ENCODE measurements at places on chromosomes 13 and 19.

- DNase-seq, result no peak
These were observed 538 bp downstream of the B3GNT3 start for GRCh38 chr19:17795495-17795856.

GRCh38 chr19:11673608-11674041 is 65.1 kb downstream of the ZNF823 start:
- peak; percentile 63 for DNase-seq

GRCh38 chr19:42303101-42303464 is 659 bp upstream of the PAFAH1B3 start:
- DNase-seq, result no peak

DNA sequence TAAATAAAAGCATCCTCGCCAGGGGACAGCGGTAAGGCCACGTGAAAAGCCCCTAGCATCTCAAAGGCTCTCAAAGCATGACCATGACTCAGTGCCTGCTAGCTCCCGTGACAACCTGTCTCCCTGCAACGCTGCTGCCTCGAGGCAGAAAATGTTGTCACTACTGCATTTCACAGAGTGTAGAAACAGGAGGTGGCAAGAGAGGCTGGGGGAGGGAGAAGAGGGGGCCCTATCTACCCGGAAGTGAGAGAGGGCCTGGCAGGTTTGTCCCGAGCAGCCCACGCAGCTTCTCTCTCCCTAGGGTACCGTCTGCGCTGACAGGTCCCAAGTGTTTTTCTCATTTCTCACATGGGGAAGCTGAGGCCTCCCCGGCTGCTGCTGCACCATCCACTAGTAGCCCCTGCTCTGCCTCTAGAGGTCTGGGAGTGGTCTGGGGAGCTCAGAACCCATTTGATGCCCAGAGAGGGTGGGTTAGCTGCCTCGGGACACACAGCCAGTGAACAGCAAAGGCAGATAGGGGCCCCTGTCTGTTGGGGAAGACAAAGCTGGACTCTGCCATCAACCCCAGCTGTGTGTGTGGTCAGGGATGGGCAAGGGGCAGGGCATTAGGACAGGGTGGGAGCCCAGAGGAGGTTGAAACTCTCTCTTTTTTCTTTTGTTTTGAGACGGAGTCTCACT is 3.7 kb downstream of the TINCR start:
- no peak for DNase-seq

GRCh38 chr19:3042621-3043267 is 13.7 kb upstream of the TLE2 start:
- no peak for DNase-seq

DNA sequence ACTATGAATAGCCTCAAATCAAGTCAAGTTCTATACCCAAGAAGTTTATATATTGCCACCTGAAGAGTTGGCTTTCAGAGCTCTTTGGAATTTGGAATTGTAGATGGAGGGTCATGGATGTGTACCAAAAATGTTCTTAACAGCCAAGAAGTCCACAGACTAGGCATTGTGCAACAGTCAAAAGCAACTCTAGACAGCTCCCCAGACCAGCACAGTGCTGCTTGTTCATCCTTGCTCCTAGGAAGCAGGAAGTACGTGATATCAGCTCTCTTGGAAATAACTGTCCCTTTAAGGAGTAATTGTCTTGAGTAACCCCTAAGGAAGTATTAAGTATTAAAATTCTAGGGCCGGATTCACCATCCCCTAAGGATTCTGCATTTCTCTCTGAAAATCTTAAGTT is 30.7 kb upstream of the IL17D start:
- no peak for DNase-seq

GRCh38 chr13:21336609-21337349 is 122.3 kb downstream of the ZDHHC20 start:
- DNase-seq, result no peak

- no peak for DNase-seq
These were observed 420.4 kb upstream of the GPC6 start for GRCh38 chr13:92806215-92806614.

DNA sequence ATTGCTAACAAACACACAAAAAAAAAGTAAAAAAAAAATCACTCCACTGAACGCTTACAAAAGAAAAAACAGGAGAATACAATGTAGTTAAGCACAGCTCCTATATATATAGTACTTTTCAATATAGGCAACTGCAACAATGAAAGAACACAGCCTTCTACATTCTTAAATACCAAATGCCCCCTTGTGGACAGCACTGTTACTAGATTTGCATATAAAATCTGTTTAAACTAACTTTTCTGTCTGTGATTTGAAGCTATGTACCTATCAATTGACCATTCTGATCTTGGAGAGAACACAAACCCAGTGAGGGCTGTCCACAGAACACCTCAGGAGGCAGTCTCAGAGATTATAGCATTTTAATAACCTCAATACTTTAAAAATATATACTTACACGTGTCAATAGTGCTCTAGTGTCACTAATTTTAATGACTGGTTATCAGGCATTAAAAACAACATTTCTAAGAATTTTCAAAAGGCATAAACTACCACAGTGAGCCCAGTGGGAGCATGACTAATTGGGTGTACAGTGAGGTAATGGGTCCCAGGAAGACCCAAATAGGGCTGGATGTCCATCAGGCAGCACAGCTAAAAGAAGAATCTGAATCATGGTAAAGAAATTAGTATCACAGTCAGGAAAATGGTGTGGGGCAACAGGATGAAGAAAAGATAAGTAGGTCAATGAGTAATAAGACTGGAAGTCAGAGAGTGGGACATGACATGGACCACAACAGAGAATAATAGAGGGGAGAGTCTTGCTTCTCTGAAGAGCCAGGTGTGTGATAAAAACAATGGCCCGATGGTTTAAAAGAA is 22.2 kb downstream of the CCDC169 start:
- no peak for DNase-seq

DNA sequence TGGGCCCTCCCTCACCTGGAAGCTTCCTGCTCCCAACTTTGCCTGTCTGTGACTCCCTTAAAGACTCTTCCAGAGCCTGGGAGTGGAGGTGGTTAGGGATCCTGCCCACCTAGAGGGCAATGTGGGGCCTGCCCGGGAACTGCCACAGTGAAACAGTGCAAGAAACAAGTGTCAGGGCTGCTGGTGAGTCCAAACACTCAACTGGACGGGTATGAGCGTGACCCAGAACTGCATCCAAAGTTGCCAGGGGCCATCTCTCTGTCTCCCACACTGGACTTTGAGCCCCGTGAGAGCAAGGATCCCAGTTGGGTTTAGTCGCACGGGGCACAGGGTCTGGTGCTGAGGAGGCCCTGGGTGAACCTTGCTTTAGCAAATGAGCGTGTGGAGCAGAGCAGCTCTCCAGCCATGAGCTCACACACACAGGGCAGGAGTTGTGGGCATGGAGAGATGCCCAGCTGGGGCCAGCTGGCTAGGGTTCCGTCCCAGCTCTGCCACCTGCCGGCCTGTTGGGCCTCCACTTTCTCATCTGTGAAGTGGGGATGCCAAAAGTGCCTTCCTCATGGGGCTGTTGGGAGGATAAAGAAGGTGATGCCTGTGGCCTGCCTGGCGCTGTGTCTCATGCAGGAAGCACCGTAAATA is 2.8 kb upstream of the NUMBL start:
- no peak for DNase-seq

DNA sequence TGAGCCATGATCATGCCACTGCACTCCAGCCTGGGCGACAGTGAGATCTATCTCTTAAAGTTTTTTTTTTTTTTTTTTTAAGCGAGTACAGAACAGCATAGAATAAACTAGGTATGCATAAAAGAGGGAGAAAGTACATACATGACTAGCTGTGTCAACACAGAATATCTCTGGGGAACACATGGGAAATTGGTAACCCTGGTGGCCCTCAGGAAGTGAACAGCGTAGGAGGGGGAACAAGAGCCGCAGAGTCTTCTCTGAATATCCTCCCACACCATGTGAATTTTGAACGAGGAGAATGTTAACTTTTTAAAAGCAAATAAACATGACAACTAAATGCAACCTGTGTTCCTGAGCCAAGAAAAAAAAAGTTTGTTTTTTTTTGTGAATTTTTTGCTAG is 15.2 kb downstream of the PHLDB3 start:
- DNase-seq, result no peak

DNA sequence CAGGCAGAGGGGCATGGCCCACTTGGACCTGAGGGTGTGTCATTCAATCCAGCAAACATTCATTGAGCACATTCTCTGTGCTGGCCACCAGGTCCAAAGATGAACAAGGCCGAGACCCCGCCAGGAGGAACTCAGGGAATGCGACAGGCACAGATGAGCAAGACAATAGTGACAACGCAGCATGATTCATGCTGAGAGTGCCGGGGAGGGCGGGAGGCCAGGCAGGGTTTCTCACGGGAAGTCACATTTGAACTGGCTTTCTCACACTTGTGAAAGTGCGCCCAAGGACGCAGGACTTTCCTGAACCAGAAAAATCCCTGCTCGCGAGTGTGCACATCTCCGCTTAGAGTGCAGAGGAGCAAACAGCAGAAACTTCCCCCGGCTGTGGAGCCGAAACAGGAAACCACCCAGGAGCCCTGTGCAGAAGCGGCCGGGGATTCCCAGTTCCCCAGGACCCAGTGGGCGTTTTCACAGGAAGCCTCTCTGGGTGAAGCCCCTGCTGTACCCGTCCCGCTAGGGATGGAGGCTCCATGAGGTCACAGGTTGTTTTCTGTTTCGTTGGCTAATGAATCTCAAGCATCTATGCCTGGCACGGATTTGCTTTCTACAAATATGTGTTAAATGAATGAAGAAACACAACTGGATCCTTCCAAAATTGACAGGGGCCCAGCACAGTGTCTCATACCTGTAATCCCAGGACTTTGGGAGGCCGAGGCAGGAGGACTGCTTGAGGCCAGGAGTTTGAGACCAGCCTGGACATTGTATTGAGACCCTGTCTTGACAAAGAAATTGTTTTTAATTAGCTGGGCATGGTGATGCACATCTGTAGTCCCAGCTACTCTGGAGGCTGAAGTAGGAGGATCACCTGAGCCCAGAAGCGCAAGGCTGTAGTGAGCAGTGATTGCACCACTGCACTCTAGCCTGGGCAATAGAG is 68.4 kb upstream of the TM9SF2 start:
- DNase-seq, result no peak

- DNase-seq, result no peak
These were observed 11.2 kb upstream of the CEACAM19 start for GRCh38 chr19:44660081-44660480.

- no peak for DNase-seq
These were observed 50.7 kb upstream of the FRY start for GRCh38 chr13:31980830-31981229.

- DNase-seq, result no peak
These were observed 843 bp downstream of the ANO8 start for GRCh38 chr19:17333611-17334413.

DNA sequence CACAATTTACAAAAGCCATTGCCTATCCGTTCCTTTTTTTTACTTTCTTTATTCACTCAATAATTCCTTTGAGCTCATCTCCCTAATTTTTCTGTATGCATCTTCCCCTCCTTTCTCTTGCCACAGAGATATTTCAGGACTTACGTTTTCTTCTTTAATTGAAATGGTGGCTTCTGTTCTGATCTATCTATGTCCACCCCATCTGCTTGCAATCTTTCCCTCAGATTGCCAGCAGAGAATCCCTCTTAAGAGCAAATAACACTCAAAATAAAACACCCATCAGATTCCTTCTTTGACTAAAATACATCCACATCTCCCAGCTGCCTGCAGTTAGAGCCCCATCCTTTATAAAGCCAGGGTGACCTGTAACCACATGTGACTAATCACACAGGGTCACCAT is 478.6 kb downstream of the EFNB2 start:
- DNase-seq, result no peak

- DNase-seq, result no peak
These were observed 1.2 kb downstream of the MAP1S start for GRCh38 chr19:17720440-17720839.

DNA sequence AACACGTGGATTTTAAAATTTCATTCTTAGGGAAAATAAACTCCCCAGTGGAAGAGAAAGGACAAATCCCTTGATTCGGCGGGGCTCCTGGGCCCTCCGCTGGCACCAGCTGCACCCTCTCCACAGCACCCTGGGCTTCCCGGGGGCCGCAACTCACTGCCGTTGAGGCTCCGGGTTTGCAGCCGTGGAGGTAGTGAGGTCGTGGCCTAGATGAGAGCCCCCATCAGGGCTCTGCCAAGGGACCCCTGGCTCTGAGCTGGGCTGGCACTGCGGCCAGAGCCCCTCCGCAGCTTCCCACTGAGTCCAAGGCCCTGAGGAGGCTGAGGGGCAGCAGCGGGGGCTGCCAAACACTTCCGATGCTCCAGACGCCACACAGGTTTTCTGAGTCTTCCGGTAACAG is 133.7 kb upstream of the MCF2L start:
- DNase-seq, result no peak

DNA sequence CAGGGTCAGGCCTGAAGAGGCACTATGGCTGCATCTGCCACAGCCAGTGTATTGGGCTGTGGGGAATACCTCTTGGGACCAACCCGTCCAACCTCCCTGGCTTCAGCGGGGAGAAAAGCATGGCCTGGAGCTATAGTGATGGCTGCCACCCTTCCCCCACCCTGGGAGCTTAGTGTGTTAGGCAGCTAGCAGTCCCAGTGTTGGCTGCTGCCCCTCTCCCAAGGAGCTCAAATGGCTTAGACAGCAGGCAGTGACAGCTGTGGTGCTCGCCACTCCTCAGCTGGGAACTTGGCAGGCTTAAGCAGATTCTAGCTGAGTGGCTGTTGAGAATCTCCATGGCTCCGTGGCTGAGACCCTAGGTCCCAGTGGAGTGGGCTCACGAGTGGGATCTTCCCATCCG is 19.7 kb downstream of the ACOD1 start:
- no peak for DNase-seq

- DNase-seq, result no peak
These were observed 773 bp downstream of the LIM2 start for GRCh38 chr19:51386882-51387520.

- DNase-seq, result no peak
These were observed 708 bp upstream of the ERCC1 start for GRCh38 chr19:45424191-45425058.

GRCh38 chr19:48183356-48183755 is 12.9 kb downstream of the ZSWIM9 start:
- no peak for DNase-seq

DNA sequence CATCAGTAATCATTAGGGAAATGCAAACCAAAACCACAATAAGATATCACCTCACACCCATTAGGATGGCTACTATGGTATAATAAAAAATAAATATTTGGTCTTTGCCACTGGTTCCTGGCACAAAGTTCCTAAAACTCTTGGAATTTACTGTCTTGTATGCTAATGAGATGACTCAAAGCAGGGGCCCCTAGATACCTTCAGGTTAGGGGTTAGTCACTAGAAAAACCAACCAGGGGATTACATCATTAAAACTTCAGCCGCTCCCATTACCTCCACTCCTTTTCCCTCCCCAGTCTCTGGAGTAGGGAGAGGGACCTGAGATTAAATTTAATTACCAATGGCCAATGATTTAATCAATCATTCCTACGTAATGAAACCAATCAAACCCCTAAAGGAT is 49.6 kb downstream of the THSD1 start:
- DNase-seq, result no peak

GRCh38 chr19:9430444-9430843 is 4.9 kb downstream of the ZNF266 start:
- DNase-seq, result no peak

DNA sequence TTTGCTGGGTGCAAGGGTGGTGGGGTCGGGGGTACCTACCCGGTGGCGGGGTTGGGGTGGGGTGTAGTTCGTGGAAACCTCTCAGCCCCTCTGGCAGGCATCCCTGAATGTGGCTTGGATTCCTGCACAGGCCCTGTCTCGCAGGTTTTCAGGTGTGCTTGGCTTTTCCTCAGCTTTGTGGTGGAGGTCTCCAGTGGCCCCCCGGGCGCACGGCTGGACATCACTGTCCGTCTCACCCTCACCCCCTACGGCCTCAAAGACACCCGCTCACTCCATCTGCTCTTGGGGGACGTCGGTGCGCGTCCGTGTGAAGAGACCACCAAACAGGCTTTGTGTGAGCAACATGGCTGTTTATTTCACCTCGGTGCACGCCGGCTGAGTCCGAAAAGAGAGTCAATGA is 44.3 kb downstream of the ZNF146 start:
- DNase-seq, result no peak
